ENCODE measurements at places on chromosomes 3 and 15. TPM values are rescaled to one million over a fixed set of nuclear protein-coding genes. Genes with fewer than 3 reads are reported as not detected.

ACKR2 gene
- 2.8 TPM for total RNA-seq

DNA sequence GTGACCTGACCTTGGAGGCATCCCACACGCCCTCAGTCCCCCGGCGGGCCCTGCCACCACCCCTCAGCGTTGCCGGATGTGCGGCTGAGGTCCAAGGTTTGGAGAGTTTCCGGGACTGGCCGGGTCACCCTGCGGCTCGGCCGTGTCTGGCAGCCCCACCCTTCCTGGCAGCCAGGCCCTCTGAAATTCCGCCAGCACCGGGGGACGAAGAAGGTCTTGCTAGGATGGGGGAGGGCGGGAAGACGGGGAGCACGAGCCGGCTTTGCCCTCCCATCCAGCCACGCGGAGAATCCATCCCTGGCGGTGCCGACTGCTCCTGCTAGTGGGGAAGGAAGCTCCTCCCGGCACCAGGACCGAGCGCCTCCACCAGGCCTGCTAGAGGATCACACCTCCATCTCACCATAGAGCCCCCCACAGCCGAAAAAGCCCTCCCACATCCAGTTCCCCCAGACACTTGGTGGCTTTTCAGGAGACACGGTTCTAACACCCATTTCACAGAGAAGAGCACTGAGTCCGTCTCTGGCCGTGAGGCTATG is 81.5 kb downstream of the CPN2 start:
- DNase-seq: no peak

DNA sequence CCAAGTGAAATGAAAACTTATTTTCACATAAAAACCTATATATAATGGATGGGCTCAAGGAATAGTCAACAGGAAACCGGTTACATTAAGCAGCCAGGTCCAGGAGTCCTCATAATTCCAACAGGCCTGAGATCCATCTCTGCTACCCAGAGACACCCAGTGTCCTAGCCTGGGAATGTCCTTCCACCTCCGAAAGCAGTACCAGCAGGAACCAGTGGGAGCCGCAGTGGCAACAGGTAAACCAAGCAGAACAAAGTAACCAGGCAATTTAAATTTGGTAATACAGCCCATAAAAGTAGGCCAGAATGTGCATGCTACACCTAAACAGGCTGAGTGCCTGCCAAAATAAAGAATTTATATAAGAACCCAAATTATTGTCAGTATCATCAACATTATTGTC is 195.6 kb downstream of the ZBBX start:
- DNase-seq: no peak

GRCh38 chr3:12644331-12644937 is 19.5 kb downstream of the RAF1 start:
- DNase-seq: no peak

All from activated CD8-positive, alpha-beta T cell treated with anti-CD3 and anti-CD28 coated beads, Interleukin-2, amount 10 ng/mL, durations not matched to agents 7 days and 5 days (primary cell).